Muscle of arm (tissue), 14 donors: ENCODE measurements at places on chromosomes 7 and 10. TPM values are rescaled to one million over a fixed set of nuclear protein-coding genes. Genes with fewer than 3 reads are reported as not detected.

The SYT15B gene
- polyA plus RNA-seq: 0.92 TPM

The MINDY3 gene
- 45.1 TPM for polyA plus RNA-seq

The SERPINE1 gene
- 4.8 TPM for polyA plus RNA-seq

The HTRA1 gene
- polyA plus RNA-seq: 107 TPM

The UCN3 gene
- polyA plus RNA-seq: not detected

The TSC22D4 gene
- polyA plus RNA-seq: 39.9 TPM

The ANKRD2 gene
- polyA plus RNA-seq: 43.4 TPM

The OR6V1 gene
- not detected for polyA plus RNA-seq

The SRI gene
- 72.7 TPM for polyA plus RNA-seq

The CPEB3 gene
- 3.0 TPM for polyA plus RNA-seq

The MYO1G gene
- 0.71 TPM for polyA plus RNA-seq

The TEX36 gene
- not detected for polyA plus RNA-seq

The CYP26C1 gene
- polyA plus RNA-seq: not detected

The HOXA7 gene
- 15.0 TPM for polyA plus RNA-seq
